ENCODE measurements at places on chromosomes 7 and 10.
A peak's percentile ranks its signal among the peaks of the same experiment; 100 is the strongest.

DNA sequence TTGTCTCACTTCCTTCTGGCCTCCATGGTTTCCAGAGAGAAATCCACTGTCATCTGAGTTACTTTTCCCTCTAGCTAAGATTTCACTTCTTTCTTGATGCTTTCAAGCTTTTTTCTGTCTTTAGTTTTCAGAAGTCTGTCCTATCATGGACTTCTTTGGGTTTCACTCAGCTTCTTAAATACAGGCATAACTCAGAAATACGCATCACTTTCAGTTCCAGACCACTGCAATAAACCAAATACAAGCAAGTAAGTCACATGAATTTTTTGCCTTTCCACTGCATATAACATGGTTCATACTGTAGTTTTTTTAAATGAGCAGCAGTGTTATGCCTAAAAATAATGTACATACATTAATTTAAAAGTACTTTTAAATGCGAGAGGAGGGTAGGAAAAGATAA is 48.7 kb downstream of the STK17A start:
- DNase-seq = no peak

GRCh38 chr7:106598663-106599342 is 62.2 kb downstream of the CCDC71L start:
- DNase-seq = peak; percentile 57

GRCh38 chr10:5943536-5943935 is 33.8 kb downstream of the IL15RA start:
- DNase-seq = no peak

GRCh38 chr7:64433590-64433989 is 119.8 kb downstream of the ZNF736 start:
- no peak for DNase-seq

GRCh38 chr10:74766501-74766900 is 59.9 kb upstream of the KAT6B start:
- DNase-seq = no peak

GRCh38 chr10:74079936-74080590 is 70.6 kb downstream of the AP3M1 start:
- no peak for DNase-seq

GRCh38 chr7:91582799-91583477 is 297.6 kb downstream of the MTERF1 start:
- DNase-seq = no peak

- no peak for DNase-seq
Measured at GRCh38 chr10:61975391-61975932, 74.0 kb downstream of the ARID5B start.

- DNase-seq = no peak
Measured at GRCh38 chr10:13627459-13628310, 40.9 kb downstream of the PRPF18 start.

DNA sequence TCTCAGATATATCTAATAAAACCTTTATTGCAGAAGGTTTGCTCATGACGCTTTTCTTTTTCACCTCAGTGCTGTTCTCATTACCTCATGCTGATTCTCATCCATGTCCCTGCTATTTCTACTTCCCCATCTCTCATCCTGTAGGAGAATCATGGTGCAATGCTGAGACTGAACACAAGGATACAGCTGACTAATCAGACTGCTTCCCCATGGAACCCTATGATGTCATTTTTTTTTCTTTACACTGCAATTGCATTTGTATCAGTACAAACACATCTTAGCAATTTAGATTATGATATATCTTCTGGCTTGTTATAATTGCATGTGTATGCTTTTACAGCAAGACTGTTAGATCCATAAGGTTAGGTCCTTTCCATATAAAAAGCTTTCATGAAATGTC is 93.7 kb downstream of the SEMA3A start:
- peak; percentile 15 for DNase-seq

GRCh38 chr7:138515001-138515528 is 55.0 kb downstream of the TRIM24 start:
- DNase-seq = no peak

- peak; percentile 60 for DNase-seq
Measured at GRCh38 chr7:20785157-20786048, 1.3 kb downstream of the SP8 start.

- no peak for DNase-seq
Measured at GRCh38 chr7:64992971-64993370, 2.1 kb upstream of the ZNF117 start.

DNA sequence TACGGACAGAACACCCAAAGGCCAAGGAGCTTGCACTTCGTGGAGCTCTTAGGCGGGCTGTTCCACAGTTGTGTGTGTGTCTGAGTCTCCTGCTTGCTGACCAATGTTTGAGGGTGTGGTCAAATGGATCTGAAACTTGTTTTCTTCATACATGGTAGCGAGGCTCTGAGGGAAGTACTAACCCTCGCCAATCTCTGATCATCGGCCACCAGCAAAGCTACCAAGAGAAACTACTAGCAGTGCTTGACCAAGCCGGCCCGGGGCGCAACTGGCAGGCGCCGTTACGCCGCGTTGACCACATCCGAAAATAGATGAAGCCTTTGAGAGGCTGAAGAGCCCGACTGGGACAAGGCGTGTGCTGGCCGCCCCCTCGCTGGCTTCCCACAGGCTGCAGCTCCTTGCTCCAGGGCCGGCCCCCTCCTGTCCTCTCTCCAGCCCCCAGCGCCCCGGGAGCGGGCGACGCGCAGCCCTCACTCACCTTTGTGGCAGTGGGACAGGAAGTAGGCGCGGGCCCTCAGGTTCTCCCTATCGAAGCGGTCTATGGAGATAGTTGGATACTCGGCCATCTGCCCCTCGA is 384 bp downstream of the DCLRE1C start:
- DNase-seq = no peak

GRCh38 chr7:102413091-102413490 is 16.9 kb downstream of the PRKRIP1 start:
- no peak for DNase-seq

- DNase-seq = peak; percentile 59
Measured at GRCh38 chr10:43076876-43077420, at the start of gene RET. Gene RET, plus strand, starts transcription at chr10:43077069. Its CDS starts 190 bp downstream, at chr10:43077259.

DNA sequence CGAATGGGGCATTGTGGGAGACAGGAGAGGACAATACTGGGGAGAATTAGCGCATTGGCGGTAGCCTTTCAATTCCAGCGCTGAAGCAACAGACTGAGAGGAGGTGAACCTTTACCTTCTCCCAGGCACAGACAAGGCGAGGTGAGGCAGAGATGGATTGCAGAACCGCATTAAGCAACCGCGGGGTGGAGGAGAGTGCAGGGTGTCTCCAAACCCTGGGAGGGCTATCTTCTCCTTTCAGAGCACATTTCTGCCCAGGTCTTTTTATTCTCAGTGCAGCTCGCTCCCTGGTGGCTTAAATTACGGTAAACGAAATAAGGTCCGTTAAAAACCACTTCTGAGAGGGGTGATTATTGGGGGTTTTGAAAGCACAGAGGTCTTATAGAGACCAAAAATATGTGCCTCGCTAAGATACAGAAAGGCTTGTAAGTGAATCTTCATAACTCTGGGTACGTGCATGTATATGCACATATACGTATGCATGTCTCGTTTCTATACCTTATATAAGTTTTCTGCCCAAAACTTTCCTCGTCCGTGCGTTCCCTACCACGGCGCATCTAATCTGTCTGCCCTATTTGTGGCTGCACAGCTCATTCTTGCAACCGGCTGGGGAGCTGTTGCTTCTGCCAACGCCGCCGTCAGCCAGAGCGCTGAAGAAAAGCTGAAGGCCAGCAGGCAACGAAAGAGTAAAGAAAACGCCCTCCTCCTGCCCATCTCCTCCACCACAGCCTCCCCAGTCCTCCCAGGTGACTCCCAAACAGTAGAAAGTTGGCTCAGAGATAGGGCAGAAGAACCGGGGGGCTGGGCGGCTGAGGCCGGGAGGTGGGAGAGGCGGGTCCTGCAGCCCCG is 895 bp upstream of the ZNF804B start:
- peak; percentile 70 for DNase-seq

DNA sequence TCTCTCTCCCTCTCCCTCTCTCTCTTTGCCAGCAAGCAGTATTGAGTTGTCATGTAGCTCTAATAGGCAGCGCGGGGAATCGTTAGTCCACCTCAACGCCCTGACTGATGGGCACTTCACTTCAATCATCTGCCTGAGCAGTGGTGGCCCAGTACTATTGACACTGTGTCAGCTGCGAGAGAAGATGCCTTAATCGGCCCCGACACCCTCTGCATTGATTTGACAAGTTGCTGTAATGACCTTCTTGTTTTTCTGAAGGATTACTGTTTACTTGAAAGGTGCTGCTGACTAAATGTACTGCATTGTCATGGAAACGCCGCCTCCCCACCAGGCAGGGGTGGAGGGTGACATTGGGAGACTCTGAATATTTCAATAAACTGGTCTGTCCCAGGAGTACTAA is 913.8 kb downstream of the KCNMA1 start:
- DNase-seq = no peak

DNA sequence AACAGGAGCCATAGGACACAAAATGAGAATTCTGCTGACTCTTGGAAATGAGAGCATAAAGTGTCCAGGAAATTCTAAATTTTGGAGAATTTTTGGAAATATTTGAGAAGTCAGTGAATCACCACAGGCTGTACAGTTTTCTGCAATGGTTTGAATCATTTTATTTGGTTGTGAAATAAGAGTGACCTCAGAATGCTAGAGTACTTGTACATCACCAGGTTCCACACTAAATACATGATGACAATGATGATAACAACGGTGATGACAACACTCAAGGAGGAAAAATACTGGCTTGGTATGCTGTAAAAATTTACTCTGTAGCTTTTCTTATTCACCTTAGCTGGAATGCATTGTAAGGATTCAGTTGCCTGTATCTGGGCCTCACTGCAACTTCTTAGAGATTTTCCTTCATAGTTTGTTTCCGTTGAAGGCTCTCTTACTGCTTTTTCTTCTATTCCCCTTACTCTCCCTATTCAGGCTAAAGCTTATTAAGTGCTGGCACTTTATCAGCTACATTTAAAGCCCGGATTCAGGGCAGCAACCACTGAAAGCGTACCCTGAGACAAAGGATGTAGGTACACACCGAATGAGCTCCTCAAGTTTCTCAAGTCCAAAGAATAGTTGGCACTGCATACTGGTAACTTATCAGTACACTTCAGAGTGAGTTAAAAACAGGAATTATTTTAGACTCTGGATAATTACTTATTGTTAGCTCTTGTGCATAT is 30.2 kb upstream of the NME8 start:
- no peak for DNase-seq

- no peak for DNase-seq
Measured at GRCh38 chr10:12397941-12398340, 48.6 kb downstream of the CAMK1D start.

- DNase-seq = no peak
Measured at GRCh38 chr10:70584909-70585544, 17.5 kb downstream of the PRF1 start.

GRCh38 chr7:139733751-139734150 is 44.0 kb downstream of the HIPK2 start:
- DNase-seq = no peak

- no peak for DNase-seq
Measured at GRCh38 chr10:45581582-45582385, 90.8 kb downstream of the ZFAND4 start.

GRCh38 chr10:119655566-119656001 is 4.4 kb downstream of the BAG3 start:
- no peak for DNase-seq

DNA sequence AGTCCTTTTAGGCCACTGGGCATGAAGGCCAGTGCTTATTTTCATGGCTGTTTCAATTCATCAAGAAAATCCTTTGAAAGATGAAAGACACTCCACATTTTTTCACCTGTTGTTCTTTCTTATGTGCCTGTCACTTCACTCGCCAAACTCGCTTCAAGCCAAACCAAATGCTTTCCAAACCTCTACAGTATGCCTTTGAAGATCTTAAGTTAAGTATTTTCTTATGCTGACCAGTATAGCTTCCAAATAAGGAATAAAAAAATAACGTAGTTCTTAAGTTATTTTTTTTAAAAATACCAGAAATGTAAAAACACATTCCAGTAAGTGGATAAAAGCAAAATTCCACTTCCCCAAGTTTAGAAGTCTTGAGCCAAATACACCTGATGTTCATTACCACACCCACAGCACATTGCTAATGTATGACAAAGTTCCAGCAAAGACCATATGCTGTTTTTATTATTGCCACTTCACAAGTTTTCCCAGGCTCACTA is 186.1 kb downstream of the MTERF1 start:
- DNase-seq = no peak

DNA sequence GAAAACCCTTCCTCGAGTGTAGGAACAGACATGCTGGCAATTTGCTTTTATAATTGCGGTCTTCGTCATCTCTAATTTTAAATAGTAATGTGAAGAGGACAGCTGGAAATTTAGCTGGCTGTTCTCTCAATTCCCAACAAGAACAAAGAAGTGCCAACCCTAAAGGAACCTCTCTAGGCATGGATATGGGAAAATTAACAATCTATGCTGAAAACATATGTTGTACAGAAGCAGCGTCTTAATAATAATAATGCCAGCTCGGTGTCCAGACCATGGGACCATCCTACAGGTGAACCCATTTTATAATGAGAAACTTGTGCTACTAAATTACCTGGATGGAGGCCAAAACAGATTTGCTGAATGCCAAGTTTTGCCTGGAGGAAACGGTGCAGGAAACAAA is 641.4 kb upstream of the MGMT start:
- no peak for DNase-seq

GRCh38 chr7:5339955-5340354 is 57.2 kb downstream of the SLC29A4 start:
- no peak for DNase-seq

GRCh38 chr7:114181280-114181679 is 233.3 kb upstream of the FOXP2 start:
- no peak for DNase-seq

DNA sequence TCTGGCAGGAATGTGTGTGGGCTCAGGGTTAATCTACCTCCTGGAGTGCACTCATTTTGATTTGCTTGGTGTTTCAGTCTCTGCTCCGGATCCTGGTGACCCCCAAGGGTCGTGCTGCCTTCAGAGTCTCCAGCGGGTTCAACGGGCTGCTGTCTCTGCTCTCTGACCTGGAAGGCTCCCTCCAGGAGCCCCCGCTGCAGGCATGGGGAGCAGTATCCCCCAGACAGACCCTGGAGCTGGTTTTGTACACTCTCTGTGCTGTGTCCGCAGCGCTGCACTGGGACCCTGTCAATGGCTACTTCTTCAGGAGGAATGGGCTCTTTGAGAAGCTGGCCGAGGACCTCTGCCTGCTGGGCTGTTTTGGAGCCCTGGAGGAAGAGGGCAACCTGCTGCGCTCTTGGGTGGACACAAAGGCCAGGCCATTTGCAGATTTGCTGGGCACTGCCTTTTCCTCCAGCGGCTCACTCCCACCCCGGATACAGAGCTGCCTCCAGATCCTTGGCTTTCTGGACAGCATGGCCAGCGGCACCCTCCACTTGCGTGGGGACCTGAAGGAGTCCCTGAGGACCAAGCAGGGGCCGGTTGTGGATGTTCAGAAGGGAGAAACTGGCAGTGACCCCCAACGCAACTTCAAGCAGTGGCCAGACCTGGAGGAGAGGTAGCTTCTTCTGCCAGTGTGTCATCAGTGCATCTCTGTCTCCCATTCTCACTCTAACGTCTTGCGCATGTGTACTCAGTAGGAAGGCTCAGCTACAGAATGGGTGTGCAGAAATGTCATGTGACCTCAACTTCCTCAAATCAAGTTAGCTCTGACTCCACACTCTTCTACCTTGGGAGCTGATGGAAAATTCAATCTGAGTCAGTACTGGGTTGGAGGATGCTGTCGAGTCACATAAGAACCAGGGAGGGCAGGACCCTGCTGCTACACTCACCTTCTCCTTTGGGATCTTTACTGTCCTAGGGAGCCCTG is 58.5 kb downstream of the WDFY4 start:
- no peak for DNase-seq

- no peak for DNase-seq
Measured at GRCh38 chr10:44635176-44635575, 250.3 kb upstream of the CXCL12 start.

- no peak for DNase-seq
Measured at GRCh38 chr7:67842571-67842970, 845.9 kb downstream of the TYW1 start.

- DNase-seq = peak; percentile 93
Measured at GRCh38 chr7:73623798-73624668, at the start of gene MLXIPL. Gene MLXIPL, minus strand, starts transcription at chr7:73624522. Its CDS starts 30 bp downstream, at chr7:73624492.
